ENCODE measurements at places on chromosomes 13 and 19.

DNA sequence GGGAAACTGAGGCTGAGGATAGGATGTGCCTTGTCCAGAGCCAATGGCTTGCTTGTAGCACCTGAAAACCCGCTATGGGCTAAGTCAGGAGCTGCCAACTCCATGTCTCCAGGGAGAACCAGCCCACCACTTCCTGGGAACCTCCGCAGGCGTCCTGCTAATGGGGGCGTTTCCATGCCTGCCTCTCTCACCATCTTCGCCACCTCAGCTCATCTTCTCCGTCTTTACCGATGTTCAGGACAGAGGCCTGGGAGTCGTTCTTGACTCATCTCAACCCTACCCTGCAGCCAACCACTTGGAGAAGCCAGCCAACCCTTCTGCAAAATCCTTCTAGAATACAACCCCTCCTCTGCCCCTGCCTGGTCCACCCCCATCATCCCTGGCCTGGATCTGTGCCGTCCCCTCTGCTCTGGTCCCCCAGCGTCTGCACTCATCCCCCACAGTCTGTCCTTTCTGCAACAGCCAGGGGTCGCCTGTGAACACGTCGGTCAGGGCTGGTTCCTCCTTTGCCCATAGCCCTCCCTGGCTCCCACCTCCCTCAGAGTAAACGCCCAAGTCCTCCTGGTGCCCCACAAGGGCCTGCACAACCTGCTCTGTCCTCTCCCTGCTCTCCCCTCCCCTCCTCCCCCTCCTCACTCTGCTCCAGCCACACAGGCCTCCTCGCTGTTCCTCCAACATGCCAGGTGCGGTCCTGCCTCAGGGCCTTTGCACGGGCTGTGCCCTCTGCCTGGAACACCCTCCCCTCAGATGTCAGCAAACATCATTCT is 31.0 kb downstream of the PTPRS start:
- no peak for DNase-seq

GRCh38 chr13:32136716-32137115 is 105.1 kb downstream of the FRY start:
- no peak for DNase-seq

DNA sequence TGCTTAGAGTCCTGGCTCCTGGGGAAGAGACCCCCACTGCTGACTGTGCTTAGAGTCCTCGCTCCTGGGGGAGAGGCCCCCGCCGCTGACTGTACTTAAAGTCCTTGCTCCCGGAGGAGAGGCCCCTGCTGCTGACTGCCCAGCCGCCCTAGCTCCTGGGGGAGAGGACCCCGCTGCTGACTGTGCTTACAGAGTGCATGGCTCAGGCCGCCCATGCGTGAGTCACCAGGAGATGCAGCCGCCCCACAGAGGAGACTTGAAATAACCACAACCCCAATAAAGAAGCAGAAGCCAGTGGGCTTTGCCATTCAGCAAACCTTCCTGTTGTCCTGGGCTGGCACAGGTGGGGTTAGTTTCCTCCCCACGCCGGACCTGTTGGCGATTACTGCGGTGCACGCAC is 79.2 kb upstream of the C13orf46 start:
- DNase-seq = peak; percentile 79

GRCh38 chr13:31000889-31001288 is 68.4 kb downstream of the TEX26 start:
- DNase-seq = no peak

DNA sequence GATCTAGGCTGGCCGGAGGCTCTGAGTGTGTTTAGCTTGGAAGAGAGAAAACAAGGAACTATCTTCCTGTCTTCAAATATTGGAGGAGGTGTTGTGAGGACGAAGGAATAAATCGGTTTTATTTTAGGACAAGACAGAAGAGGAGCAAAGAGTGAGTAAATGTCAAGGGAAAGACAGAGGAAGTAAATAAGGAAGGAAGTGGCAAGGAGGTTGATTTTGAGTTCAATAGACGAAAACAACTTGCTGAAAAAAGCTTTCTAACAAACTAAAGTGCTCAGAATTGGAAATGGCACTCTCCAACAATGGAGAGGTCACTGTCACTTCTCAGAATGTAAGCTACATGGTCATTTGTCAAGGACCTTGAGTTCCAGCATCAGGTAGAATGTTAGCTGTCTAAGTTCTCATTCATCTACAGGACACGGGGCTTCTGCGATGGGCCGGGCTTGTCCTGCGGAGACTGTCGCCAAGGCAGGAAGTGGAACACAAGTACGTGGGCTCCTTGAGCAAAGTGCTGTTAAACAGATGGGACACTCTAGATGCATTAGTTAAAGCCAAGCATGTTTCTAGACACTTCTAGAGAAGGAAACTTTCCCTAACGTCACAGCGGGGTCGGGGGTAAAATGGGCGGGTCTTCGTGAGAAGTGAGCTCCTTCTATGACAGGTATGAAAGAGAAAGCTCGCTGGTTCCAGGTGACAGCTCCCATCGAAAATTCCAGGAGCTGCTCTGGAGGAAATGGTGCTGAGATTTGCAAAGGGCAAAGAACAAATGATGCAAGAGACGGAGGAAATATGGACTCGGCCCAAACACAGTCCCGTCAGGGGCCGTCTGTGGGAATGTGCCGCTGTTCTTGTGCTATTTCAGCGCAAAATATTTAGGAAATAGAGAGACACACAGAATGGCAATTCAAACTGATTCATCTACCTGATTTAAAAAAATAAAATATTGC is 103.9 kb upstream of the UBL3 start:
- no peak for DNase-seq

- no peak for DNase-seq
These were observed 489.1 kb downstream of the MYO16 start for GRCh38 chr13:109118521-109118920.

- no peak for DNase-seq
These were observed 1041.0 kb downstream of the UQCRFS1 start for GRCh38 chr19:28171983-28172382.

GRCh38 chr19:10644260-10645007 is 9.7 kb upstream of the ILF3 start:
- peak; percentile 61 for DNase-seq

- peak; percentile 39 for DNase-seq
These were observed 31.4 kb upstream of the MTIF3 start for GRCh38 chr13:27481766-27482165.

- DNase-seq = no peak
These were observed 205.0 kb upstream of the RFC3 start for GRCh38 chr13:33612641-33613638.

- DNase-seq = no peak
These were observed 47.4 kb downstream of the NDFIP2 start for GRCh38 chr13:79528356-79528755.

DNA sequence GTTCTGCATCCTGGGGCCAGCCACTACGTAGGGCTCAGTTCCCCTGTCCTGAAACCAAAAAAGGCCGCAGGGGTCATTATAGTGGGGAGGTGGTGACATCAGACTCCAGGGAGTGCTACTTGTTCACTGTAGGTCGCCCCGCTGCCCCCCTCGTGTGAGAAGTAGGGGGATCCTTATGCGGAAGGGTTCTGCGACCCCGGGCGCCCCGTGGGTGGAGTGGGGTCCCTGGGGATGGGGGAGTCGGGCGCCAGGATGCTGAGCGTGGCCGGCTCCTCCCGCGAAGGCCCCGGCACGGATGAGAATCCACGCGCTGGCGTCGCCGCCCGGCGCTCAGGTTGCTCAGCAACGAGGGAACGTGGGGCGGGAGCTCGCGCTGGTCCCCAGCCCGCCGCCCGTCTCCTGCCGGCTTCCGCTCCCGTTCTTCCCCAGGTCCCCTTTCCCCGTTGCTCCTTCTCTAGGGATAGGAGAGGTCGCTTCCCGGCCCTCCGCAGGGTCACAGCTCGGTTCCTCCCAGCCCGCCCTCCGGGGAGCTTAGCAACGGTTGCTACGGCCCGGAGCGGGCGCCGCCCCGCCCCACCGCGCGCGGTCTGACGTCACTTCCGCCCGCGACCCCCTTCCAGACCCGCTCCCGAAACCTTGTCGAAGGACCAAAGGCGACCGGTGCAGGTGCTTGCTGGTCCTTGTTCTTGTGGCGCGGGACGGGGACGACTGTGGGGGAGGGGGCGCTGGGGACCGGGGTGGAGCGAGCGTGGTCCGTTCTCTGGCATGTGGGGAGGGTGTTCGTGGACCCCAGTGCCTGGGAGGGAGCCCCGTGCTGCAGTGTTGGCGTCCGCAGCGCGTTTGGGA is at the start of gene NAT14:
Gene NAT14 (plus strand): TSS at position 596 of the 846 bp plus-strand sequence. CDS start 521 bp downstream, outside the sequence.
- DNase-seq = no peak

- no peak for DNase-seq
These were observed 844.6 kb downstream of the SLITRK6 start for GRCh38 chr13:84954636-84955035.

- DNase-seq = no peak
These were observed 16.6 kb downstream of the SIGLEC8 start for GRCh38 chr19:51441410-51442390.

GRCh38 chr13:41461527-41462139 is 4.3 kb downstream of the RGCC start:
- DNase-seq = no peak

DNA sequence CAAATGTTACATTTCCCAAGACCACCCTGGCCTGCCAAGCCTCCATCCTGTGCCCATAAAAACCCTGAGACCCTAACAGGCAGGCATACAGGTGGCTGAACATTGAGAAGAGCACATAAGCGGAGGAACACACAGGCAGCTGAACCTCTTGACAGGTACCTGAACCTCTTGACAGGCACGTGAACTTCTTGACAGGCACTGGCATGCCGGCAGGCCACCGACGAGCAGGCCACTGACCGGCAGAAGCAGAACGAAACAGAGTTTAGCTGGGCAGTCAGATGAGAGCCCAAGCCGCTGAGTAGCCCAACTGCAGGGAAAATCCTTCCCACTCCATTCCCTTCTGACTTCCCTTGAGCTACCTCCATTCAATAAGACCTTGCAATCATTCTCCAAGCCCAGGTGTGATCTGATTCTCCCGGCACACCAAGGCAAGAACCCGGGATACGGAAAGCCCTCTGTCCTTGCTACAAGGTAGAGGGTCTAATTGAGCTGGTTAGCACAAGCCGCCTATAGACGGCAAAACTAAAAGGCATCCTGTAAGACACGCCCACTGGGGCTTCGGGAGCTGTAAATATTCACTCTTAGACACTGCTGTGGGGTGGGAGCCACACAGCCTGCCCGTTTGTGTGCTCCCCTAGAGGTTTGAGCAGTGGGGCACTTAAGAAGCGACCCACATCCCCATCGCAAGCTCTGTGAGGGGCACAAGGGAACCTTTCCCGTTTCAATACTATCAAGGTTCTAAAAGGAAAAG is 2613.9 kb upstream of the PCDH20 start:
- DNase-seq = no peak

DNA sequence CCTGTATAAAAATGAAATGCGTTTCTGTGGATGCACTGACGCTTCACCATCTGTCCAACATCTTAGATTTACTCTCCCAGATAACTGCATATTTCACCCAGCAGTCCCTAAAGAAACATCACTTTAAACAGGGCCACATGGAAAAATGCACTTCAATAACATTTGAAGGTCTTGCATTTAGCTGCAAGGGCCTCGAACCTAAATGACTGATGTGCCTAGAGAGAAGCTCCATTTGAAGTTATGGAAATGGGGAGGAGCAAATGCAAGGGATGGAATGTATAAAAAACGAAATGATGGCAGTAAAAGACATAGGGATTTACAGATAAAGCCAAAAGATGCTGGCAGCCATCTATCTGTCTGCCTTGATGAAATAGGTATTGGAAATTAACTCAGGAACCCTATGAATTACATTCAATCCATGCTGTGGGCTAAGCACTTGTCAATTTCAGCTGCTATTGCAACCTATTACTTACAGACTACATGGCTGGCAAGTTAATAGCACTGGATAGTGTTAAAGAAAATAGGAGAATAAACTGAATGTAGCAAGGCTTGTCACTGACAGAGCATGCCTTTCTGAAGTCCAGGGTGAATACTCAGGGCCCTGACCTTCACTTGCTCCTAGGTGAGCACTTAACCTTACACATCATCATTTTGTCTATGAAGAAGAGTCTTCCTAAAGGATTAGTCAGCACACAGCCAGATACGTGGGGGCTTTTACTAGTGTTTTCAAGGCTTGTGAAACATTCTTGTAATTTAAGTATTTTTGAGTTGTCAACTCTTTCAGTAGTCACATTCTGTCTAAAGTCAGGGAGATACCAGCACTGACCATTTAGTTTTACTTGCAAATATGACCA is 963.4 kb downstream of the PCDH17 start:
- DNase-seq = no peak

DNA sequence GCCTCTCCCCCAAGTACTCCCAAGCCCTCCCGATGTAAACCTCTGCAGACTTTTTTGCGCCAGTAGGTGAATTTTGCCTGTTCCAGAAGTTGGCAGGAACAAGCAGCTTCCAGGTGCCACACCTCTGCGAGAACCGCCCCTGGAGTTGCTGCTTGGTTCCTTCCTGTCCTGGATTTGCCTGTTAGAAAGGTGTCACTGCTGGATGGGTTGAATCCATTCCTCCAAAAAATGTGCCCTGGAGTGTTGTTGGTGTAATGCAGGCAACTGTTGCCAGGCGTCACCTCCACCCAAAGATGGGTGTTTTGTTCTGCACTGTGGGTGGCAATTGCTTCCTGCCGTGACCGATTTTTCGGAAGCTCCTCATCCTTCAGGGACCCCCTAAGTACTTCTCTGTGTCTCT is 5.7 kb downstream of the PGPEP1 start:
- DNase-seq = no peak

- no peak for DNase-seq
These were observed 16.0 kb upstream of the SLC7A10 start for GRCh38 chr19:33241530-33242101.

- DNase-seq = no peak
These were observed 175.2 kb upstream of the RNF113B start for GRCh38 chr13:98352226-98352625.

GRCh38 chr13:75486146-75487062 is 4.4 kb upstream of the TBC1D4 start:
- DNase-seq = no peak

DNA sequence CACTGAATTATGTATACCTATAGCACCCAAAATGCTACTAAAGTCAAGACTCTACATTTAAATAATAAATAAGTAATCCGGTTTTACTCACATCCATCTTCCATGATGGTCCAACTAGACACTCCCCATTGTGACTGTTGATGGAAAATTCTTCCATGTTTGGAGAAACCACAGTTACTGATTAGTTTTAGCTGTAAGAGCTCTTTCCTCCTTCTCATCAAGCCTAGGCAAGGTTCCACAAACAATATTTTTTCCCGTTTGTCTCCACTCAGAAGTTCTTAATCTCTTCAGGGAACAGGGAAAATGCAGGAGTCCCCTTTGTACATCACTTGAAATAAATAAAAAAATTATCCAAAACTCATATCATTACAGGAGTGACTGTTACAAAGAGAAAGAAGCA is 70.7 kb upstream of the EDNRB start:
- no peak for DNase-seq

DNA sequence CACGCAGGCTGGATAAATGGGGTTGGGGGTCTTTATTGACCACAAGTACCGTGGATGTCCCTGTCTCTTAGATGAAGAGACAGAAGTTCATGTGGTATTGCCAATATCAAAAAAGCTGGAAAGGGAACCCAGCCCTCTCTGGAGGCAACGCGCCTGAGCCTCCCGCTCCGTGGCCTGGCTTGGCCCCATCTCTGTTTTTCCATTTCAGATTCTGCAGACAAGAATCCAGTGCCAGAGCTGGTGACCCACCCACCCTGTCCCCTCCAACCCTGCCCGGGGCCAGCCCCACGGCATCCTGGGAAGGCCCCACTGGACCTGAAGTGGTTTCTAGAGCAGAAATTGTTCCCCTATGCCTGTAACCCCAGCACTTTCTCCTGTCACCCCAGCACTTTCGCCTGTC is 57.7 kb downstream of the PTPRS start:
- no peak for DNase-seq
